ENCODE measurements at places on chromosomes 6 and 20.

DNA sequence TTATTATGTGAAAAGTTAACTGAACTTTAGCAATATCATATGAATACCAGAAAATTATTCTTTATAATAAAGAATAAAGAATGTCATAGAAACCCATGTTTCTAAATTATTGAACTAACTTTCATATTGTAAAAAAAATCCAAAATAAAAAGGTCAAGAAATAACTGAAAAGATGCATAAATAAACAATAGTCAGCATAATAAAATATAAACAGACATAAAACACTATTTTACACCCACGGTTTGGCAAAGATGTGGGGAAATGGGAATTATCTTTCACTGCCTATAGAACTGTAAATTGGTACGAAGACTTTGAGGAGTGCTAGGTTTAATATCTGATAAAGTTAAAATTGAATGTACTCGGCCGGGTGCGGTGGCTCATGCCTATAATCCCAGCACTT lies 34.7 kb upstream of the CTAGE9 start:
- DNase-seq: no peak

DNA sequence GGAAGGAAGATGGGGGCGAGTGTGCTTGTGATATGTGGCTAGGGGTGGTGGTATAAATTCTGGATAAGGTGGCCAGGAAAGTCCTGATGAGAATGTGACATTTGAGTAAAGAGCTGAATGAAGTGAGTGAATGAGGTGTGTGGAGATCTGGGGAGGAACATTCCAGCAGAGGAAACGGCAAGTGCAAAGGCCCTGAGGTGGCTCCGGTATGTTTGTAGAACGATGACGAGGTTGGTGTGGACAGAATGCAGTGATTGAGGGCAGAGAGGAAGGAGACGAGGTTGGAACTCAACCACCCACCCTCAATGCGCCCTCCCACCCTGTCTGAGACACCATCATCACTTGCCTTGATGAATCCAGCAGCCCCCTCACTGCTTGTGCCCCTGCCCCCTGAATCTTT lies 214.1 kb upstream of the RNF24 start:
- DNase-seq: no peak

DNA sequence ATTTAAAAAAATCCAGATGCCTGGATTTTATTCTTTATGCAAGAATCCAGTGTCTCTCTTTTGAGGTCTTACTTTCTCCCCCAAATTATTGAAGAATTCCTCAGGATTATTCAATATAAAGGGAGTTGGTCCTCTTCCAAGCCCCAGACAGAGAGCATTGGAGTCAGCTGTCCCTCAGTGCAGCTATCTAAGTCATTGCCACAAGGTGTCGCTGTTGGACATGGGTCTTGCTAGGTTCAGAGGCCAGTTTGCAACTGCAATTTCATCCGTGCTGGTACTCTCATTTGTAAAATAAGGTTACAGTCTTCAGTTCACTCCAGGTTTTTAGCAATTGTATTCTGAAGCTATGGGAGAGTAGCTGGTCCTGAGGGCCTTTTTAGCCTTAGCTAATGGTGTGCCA lies 27.8 kb downstream of the CCN2 start:
- peak; percentile 41 for DNase-seq

DNA sequence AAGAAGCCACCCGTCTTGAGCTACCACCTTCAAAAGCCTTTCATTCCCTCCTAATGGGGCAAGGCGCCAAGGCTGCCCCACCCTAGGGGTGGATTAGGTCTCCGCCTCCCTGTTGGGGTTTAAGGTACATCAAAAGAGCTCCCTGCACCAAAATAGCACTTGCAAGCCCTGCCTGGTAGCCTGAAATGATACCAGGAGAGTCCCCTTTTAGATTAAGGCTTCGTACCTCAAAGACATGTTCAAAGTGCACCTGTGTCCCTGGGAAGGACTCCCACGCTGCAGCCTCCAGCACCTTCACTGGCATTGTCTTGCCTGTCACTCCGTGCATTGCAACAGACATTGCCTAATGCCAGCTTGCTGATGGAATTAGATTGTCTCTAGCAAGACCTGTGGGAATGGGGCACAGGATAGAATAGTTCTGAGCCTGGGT lies 15.7 kb upstream of the CDKN1A start:
- DNase-seq: no peak

- peak; percentile 43 for DNase-seq
Observed at GRCh38 chr20:41738604-41739206, 120.5 kb upstream of the CHD6 start.

- DNase-seq: no peak
Observed at GRCh38 chr20:481167-481566, 18.8 kb upstream of the TBC1D20 start.

GRCh38 chr20:57813509-57814269 lies 103.9 kb upstream of the PMEPA1 start:
- DNase-seq: no peak

- no peak for DNase-seq
Observed at GRCh38 chr6:70299456-70299855, 3.4 kb downstream of the COL9A1 start.

GRCh38 chr6:17703256-17703694 lies 3.5 kb downstream of the NUP153 start:
- DNase-seq: no peak

DNA sequence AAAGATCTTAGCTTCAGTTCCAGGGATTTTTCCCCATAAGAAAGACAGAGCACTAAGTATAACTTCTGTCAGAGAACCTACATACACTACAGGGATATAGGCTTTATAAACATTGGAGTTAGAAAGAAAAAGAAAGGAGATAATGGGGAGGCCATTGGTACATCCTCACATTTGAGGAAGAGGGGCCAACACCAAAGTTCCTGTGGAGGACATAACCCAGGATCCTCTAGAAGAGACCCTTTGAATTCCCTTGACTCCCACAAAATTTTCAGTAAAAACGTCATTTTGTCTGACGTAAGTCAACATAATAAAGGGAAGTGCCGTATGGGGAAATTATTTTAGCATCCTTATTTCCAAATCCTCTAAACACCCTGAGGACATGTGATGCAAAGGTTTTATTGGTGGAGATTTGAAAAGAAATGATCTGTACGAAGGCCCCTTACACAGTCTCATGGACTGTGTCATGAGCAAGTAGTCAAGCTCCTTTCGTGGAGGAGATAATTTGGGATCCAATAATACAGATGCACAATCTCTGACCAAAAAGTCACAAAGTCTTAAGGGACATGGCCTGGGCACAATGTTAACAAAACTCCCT lies 33.2 kb downstream of the HLA-DRA start:
- no peak for DNase-seq

DNA sequence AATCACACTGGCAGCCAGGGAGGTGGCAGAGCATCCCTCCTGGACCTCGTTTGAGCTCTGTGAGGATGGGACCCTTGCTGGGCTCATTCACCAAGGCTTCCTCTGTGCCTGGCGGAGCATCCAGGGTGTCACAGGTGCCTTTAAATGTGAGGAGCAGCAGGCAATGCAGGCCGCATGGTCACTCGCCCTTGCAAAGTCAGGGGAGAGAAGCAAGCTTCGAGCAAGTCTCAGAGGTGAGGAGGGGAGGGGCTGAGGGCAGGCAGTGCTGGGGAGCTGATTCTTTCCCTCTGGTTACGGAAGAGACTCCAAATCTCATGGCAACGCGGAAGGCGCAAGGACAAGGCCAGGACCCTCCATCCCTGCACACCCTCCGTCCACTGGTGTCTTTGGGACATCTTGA lies 182.7 kb upstream of the PMEPA1 start:
- no peak for DNase-seq

DNA sequence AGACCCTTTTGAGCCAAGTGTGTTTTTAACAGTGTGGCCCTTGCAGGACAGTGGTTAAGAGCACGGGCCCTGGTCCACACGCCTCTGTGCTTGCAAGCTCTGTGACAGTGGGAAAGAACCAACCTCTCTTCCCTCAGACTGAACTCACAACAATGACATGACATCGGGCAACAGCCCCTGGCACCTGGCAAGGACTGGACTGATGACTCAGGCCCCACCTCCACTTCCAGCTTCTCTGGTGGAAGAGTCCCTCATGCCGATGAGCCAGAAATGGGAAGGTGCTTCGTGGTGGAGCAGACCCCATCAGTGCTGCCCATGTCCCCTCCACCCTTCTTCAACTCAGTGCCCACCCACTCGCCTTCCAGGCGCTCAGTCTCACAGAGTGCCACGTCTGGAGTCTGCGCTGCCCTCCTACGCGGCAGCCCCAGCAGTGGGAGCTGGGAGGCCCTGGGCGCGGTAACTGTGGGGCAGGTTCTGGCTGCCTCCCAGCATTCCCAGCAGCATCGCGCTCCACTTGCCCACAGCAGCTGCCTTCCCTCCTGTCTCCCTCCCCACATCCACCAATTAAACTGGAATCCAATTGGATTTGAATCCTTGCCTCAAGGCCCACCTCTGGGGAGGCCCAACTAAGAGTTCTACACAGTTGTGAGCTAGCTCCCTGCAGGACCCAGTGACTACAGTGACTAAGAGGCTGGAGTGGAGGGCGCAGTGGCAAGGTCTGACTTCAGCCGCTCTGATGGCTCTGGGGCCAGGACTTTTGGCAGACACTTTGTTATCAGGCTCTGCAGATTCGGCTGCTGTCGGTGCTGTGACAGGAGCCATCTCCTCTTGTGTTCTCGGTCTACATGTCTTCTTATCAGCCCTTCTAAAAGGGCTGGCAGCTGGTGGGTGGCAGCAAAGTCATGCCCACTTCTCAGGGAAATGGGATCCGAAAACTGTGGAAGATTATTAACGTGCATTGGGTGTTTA lies 156.8 kb upstream of the MLN start:
- no peak for DNase-seq

- DNase-seq: no peak
Observed at GRCh38 chr6:56803594-56803993, 151.3 kb upstream of the BEND6 start.

- DNase-seq: peak; percentile 53
Observed at GRCh38 chr6:2695454-2696095, 55.1 kb downstream of the MYLK4 start.

GRCh38 chr6:86380571-86381125 lies 556.7 kb upstream of the HTR1E start:
- DNase-seq: no peak

GRCh38 chr6:81105998-81106397 lies 646.5 kb downstream of the TENT5A start:
- DNase-seq: no peak

GRCh38 chr6:96816301-96816817 lies 20.9 kb downstream of the GPR63 start:
- no peak for DNase-seq

- DNase-seq: no peak
Observed at GRCh38 chr6:14569394-14569793, 451.8 kb downstream of the CD83 start.

GRCh38 chr6:19855536-19855935 lies 18.4 kb downstream of the ID4 start:
- DNase-seq: no peak

GRCh38 chr20:9407805-9408421 lies 106.5 kb upstream of the LAMP5 start:
- peak; percentile 55 for DNase-seq

- no peak for DNase-seq
Observed at GRCh38 chr20:20017844-20018185, 653 bp downstream of the NAA20 start.

- peak; percentile 78 for DNase-seq
Observed at GRCh38 chr6:170423030-170423429, 116.5 kb downstream of the FAM120B start.

GRCh38 chr6:16430391-16431089 lies 192.2 kb downstream of the GMPR start:
- DNase-seq: no peak

- DNase-seq: no peak
Observed at GRCh38 chr6:13733178-13733887, 21.7 kb upstream of the RANBP9 start.

- DNase-seq: no peak
Observed at GRCh38 chr6:64644024-64644423, 1008.4 kb downstream of the PHF3 start.

GRCh38 chr6:161088676-161089328 lies 97.2 kb downstream of the MAP3K4 start:
- no peak for DNase-seq

DNA sequence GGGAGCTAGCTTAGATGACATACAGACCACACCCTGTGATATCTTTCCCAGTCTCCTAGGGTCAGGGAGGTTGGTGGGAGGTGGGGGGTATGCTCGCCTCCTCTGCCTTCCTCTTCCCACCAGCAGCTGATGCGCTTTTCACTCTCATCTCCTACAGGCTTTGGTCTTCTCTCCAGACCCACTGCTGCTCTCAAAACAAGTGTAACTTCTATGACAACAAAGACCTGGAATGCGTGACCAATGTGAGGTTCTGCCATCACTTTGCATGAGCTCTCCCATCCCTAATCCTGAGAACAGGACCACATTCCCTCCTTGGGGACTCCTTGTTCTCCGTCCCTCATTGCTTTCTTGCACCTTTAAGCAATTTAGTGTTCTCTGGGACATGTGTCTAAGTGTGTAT lies 2.7 kb downstream of the CTSA start:
- DNase-seq: no peak

DNA sequence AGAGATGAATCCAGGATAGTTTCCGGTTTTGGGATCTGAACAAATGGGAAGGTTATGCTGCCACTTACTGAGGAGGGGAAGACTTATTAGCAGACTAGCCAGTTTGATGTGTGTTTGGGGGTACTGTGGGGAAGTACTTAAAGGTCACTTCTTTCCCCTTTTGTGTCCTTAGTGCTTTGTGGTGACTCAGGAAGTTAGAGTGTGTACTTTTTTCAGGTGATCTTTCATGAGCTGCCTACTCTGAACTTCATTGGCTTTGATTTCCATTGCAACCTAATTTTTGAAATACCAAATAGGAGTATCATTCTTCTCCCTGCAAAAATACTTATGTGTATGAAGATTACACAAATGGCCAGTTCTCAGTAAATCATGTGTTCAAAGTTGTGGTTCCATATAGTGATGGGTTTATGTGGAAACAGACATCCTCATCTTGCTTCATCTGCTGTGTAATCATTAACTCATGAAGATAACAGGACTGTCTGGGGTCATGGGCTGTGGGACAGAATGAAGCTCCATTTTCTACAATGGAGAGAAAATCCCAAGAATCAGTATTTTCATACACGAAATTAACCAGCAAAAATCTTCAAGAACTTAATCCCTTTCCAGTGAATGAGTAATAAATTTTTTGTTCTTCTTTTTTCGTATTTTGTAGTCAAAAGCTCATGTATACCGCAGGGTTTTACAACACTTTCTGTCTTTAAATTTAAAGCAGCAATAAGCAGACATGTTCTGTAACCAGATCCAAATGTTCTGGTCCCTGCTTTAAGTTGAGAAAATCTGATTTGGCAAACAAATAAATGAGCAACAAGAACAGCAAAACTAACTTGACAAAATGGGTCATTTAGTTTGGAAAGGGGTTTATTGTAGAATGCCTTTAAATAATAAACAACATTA lies 272.2 kb upstream of the FLRT3 start:
- DNase-seq: no peak

GRCh38 chr6:75620381-75621304 lies 19.0 kb downstream of the SENP6 start:
- DNase-seq: no peak

GRCh38 chr6:78629154-78629721 lies 238.1 kb upstream of the IRAK1BP1 start:
- DNase-seq: no peak
